Activated naive CD8-positive, alpha-beta T cell treated with anti-CD3 and anti-CD28 coated beads, Interleukin-2, amount 10 ng/mL, durations not matched to agents 7 days and 5 days (primary cell): ENCODE measurements at places on chromosomes 1 and 21. TPM values are rescaled to one million over a fixed set of nuclear protein-coding genes. Genes with fewer than 3 reads are reported as not detected.
A peak's percentile ranks its signal among the peaks of the same experiment; 100 is the strongest.

DNA sequence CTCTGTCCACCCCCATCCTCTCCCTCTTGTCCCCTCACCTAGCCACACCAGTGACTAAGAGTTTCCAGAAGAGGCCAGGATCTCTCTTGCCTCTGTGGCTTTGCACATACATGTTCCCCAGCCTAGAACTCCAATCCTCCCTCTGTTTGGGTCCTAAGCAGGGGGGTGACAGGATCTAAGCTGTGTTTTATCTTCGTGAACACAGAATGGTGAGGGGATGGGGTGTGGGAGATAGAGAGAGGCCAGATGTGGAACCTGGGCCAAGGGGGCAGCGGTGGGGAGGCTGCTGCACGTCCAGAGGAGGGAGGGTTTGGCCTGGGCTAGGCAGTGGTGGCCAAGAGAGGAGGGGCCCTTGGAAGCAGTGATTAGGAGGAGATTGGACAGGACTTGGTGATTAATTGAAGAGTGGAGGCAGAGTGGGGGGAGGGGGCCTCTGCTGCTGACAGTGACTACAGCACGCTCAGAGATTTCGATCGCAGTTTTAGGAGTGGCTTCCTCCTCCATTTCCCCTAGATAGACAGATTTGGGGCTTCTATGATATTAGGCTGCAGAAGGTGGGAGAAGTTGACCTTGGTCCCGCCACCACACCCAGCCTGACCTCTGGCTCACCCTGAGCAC, 17.1 kb upstream of the ADGRB2 start:
- DNase-seq: no peak

DNA sequence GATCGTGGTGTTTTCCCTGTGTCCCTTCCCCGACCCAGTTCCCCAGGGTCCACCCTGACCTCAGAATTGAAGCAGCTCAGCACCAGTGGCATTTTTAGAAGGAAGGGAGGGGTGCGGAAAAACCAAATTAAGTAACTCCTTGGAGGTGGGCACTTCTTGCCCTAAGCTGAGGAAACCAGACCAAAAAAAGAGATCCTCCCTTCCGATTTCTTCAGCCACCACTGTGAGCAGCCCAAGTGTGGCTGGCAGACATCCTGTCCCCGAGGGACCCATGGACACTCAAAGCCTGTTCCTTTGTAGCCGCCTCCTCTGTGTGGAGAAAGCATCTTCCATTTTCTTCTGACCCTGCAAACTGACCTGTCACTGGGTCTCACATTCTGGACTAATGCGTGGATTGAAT, 31.3 kb downstream of the KIRREL1 start:
- DNase-seq: no peak

DNA sequence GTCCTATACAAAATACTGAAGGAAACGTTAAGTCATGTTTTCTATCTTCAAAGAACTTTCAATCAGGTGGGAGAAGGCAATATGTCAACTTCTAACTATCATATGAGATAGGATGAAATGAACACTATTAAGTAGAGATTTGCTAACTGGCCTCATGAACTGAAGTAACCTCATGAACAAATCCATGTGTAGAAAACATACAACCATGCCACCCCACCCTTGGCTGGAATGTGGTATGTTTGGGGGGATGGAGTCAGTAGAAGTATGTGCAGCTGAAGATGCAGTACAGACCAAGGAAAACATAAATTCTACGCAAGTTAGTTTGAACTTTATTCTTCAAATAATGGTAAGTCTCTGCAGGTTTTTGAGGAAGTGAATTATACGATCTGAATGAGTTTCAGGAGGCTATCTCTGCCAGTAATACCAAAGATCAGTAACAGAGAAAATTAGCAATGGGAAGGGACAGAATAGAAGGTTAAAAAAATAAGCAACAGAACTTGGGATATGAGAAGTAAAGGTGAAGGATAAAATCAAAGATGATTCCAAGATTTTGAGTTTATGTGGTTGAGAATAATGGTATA, 4.5 kb downstream of the TRMT1L start:
- DNase-seq: no peak

OR2T2 gene
- not detected for total RNA-seq

DNA sequence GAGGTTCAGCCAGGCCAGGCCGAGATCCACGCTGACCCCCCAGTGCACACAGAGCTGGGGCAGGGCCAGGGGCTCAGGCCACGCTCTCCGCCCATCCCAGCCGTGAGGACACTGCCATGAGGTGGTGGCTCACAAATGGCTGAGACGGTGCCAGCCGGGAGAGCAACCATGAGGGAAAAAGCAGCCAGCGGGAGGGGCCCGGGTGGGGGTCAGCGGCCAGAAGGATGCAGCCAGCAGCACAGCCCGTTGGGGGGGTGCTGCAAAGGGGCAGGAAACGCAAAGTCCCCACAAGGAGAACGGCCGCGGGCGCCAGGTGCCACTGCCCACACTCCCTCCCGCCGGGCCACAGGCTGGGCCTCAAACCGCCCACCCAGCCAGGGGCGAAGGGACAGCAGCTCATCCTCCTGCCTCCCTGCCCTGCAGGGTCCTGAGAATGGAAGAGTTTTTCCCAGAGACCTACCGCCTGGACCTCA, 8.3 kb downstream of the TTLL10 start:
- no peak for DNase-seq

GRCh38 chr21:26747216-26747615, 98.0 kb downstream of the ADAMTS1 start:
- no peak for DNase-seq

BLACAT1 gene
- total RNA-seq: 0.51 TPM

DNA sequence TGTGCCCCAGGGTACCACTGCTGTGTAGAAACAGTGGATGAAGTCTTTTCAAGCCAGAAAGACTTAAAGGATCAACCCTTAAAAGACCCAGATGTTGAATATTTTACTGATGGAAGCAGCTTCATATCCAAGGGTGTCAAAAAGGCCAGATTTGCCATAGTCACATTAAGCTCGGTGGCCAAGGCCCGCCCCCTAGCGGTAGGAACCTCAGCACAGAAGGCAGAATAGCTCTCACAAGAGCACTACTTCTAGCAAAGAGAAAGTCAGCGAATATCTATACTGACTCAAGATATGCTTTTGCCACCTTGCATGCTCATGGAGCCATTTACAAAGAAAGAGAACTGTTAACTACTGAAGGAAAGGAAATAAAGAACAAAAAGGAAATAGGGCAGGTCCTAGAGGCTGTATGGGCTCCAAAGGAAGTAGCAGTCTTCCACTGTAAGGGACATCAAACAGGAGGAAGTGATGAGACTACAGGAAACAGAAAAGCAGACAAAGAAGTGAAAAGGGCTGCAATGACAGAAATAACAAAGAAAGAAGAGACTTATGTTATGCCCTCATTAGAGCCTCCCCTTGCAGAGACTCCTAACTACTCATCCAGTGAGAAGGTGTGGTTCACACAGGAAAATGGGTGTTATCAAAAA, 90.5 kb downstream of the LIPI start:
- peak; percentile 56 for DNase-seq

- no peak for DNase-seq
Observed at GRCh38 chr1:214587165-214587564, 15.8 kb upstream of the CENPF start.

- no peak for DNase-seq
Observed at GRCh38 chr1:13643017-13643416, 57.0 kb upstream of the PRDM2 start.

- no peak for DNase-seq
Observed at GRCh38 chr1:111225717-111226400, 1.7 kb upstream of the CHI3L2 start.

DNA sequence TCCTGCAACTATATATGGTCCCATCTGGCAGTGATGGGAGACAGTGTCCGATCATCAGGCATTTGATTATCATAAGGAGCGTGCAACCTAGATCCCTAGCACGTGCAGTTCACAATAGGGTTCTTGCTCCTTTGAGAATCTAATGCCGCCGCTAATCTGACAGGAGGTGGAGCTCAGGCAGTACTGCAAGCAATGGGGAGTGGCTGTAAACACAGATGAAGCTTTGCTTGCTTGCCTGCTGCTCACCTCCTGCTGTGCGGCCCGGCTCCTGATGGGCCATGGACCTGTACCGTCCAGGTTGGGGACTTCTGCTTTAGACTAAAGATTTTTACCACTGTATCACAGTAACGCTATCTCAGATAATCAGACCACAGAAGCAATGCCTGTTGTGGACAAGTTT, 63.8 kb downstream of the TGFB2 start:
- DNase-seq: no peak

GRCh38 chr1:230986976-230987375, 8.1 kb downstream of the ARV1 start:
- DNase-seq: no peak

RXFP4 gene
- total RNA-seq: 0.26 TPM

BEND5 gene
- 12.4 TPM for total RNA-seq

DNA sequence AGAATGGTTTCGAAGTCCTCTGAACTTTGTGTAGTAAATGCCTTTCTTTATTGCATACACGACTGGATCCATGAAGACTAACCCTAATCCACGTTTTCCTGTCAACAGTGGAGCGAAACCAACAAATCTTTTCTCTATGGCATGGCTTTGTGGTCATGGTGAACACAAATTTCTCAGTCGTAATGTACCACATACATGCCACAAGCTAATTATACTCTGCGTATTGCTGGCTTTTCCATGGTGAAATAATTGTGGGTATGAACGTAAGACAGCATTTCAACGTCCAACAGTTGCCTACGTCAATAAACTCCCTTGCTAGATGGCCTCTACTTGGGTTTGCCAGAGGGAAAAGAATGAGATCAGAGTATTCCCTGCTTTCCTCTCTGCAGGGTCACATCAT, 27.5 kb downstream of the INTS7 start:
- DNase-seq: no peak

DNA sequence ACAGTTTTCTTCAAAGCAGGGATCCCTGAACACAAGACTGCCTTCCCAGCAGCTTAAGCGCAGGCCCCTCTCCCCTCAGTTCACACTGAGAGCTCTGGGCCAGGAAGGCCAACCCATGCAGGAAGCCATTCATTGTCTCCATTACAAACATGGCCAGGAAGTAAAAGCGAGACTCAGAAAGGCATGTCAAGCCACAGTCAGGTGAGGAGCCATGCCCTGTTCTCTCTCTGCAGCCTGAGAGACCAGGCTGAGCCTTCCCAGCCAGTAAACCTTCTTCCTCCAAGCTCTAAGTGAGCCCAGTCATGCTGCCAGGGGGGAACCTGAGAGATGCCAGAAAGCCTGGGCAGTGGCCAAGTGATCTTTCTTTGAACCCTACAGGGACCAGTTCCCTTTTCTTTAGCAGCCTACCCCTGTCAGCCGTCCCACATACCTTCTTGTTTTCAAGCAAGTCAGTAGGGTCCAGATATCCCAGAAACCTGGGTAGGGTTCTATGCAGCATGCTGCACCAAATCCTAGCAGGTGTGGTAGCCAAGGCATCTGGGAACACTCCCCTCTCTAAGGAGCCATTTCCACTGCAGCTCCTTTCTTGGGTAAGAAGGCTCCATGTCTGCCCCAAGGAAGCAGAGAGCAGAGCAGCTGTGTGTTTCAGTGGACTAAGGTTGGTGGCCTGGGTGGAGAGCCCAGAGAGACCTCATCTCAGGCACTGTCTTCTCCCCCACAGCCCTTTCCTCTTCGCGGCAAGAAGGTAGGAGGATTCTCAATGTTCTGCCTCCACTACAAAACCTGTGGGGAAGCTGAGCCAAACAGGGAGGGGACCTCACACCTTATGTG, 977 bp downstream of the TRAF3IP3 start:
- no peak for DNase-seq

GRCh38 chr1:29646161-29646775, 409.9 kb downstream of the PTPRU start:
- no peak for DNase-seq

GRCh38 chr1:63134501-63135173, 187.7 kb upstream of the FOXD3 start:
- no peak for DNase-seq

GRCh38 chr1:74715236-74715502, 17.7 kb downstream of the CRYZ start:
- no peak for DNase-seq

NPL gene
- 5.6 TPM for total RNA-seq

- no peak for DNase-seq
Observed at GRCh38 chr21:44764319-44765230, 37.0 kb downstream of the UBE2G2 start.
